Fibroblast of villous mesenchyme (primary cell): ENCODE measurements at places on chromosomes 7 and 10. TPM values are rescaled to one million over a fixed set of nuclear protein-coding genes. Genes with fewer than 3 reads are reported as not detected.

The PROSER2 gene
- 1.9 and 3.9 TPM in 2 replicates for total RNA-seq

The GNAT3 gene
- total RNA-seq: not detected in 2 replicates

The TRAPPC14 gene
- total RNA-seq: 11.9 and 14.2 TPM in 2 replicates

The PTN gene
- 9.1 and 25.1 TPM in 2 replicates for total RNA-seq

The EXOSC1 gene
- total RNA-seq: 41.5 and 44.8 TPM in 2 replicates

The CYP2C9 gene
- under 0.01 TPM in 1 of 2 replicates, not detected in the other for total RNA-seq

The GIMAP5 gene
- not detected in 2 replicates for total RNA-seq

The FBXL13 gene
- total RNA-seq: 1.3 and 2.2 TPM in 2 replicates

The RAB18 gene
- total RNA-seq: 44.1 and 61.7 TPM in 2 replicates

The YAE1 gene
- 29.3 and 56.6 TPM in 2 replicates for total RNA-seq

The COMMD3 gene
- 32.9 and 38.4 TPM in 2 replicates for total RNA-seq

The GNGT1 gene
- total RNA-seq: not detected in 2 replicates

The SYT15B gene
- total RNA-seq: 0.32 TPM in 1 of 2 replicates, not detected in the other

The AGAP4 gene
- total RNA-seq: 3.5 and 7.8 TPM in 2 replicates

The FLNC gene
- 185 and 202 TPM in 2 replicates for total RNA-seq

The PTPRZ1 gene
- total RNA-seq: 0.43 TPM in 1 of 2 replicates, not detected in the other

The SLC16A12 gene
- under 0.01 TPM in 2 replicates for total RNA-seq

The MACROH2A2 gene
- 3.9 TPM in 2 replicates for total RNA-seq

The LRCH4 gene
- total RNA-seq: 22.5 and 31.9 TPM in 2 replicates

The KLF14 gene
- total RNA-seq: under 0.01 TPM in 2 replicates

The NXPH1 gene
- total RNA-seq: not detected in 2 replicates

The ZNF727 gene
- not detected in 2 replicates for total RNA-seq

The AMPH gene
- total RNA-seq: 0.86 and 0.97 TPM in 2 replicates

The FAM180A gene
- 2.9 and 3.0 TPM in 2 replicates for total RNA-seq

The PAPOLB gene
- under 0.01 TPM in 1 of 2 replicates, not detected in the other for total RNA-seq

The IFIT1B gene
- under 0.01 TPM in 1 of 2 replicates, not detected in the other for total RNA-seq

The EPO gene
- total RNA-seq: not detected in 2 replicates

The ZNF107 gene
- total RNA-seq: 2.3 and 3.9 TPM in 2 replicates

The GBX1 gene
- not detected in 2 replicates for total RNA-seq
